Hematopoietic multipotent progenitor cell treated with erythropoietin and hydrocortisone succinate and interleukin-3 and kit ligand, for 6 days (in vitro differentiated cells): ENCODE measurements at places on chromosomes 3 and 15.

- DNase-seq: peak; percentile 12
Measured at GRCh38 chr3:12423918-12424630, 60.2 kb upstream of the TSEN2 start.

DNA sequence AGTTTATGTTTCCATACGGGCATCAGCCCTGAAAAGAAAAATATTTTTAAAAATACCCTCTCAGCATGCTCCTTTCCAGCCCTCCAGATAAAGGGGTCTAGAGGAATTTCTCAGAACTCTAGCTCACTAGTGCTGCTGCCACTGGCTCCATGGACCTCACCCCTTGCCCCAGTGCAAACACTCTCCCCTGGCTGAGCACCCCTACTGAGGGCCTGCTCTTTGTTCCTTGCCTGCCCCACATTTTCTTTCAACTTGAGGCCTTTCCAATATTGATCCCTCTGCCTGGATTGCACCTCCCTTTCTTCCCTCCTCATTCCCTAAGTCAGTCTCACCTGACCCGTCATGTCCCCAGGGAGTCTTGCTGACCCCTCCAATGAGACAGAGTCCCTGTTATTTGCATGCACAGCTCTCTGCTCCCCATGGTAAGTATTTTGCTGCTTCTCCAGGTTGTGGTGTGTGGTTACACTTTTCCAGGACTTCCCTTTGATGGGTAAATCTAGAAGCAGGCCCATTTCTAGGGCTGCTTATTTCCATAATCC, 196.5 kb downstream of the EPHB1 start:
- no peak for DNase-seq

GRCh38 chr3:189027626-189028155, 144.1 kb upstream of the TPRG1 start:
- no peak for DNase-seq

GRCh38 chr3:146469150-146470017, at the start of gene PLSCR2:
Gene PLSCR2 (minus strand): TSS chr3:146469561. CDS start chr3:146459904, 9,657 bp downstream.
- DNase-seq: peak; percentile 74

GRCh38 chr3:164040991-164041390, 1037.3 kb downstream of the SI start:
- no peak for DNase-seq

- peak; percentile 75 for DNase-seq
Measured at GRCh38 chr15:61621146-61621545, 392.0 kb upstream of the RORA start.

DNA sequence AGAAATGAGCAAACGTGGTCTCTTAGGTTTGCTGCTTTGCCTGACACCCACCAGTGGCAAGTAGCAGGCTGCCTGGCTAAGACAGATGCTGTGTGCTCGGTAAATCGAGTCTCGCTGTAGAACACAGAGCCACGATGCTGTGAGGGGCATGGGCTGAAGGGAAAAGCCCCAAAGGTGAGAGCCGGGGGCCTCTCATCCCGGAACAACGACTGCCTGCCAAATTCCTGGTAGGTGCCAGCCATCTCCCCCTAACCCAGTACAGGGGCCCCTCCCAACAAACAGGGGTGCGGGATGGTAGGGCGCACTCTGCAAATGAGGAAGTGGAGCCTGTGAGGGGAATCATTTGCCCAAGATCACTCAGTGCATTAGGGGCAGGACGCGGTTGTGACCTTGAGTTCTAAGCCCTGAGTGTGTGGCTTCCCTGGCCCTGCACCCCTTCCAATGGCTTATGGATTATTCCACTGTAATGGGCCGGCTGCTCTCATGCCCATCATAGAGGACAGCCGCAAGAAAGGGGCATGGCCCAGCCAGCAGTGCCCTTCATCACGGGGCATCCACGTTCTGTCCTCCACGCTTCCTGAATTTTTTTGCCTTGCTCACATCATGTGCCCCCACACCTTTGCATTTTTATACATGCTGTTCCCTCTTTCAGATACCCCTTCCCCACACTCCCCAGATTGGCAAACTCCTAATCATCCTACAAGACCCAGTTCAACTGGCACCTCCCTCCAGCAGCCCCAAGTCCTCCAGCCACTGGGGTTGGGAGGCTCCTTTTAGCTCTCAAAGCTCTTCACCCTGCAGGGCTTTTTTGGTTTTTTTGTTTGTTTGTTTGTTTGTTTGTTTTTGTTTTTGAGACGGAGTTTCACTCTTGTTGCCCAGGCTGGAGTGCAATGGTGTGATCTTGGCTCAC, 125.4 kb downstream of the NUP210 start:
- DNase-seq: no peak

DNA sequence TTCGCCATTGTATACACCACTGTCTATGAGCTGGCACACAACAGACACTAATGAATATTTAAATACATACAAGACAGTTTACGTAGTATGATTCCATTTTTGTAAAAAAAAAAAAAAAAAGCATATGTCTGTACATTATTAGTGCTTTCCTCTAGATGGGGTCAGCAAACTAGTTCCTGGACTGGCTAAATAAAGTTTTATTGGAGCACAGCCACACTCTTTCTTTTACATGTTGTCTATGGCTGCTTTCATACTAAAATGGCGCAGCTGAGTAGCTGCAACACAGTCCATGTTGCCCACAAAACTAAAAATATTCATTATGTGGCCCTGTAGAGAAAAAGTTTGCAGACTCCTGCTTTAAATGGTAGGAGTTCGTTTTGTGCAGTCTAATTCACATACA, 70.7 kb upstream of the FRMD4B start:
- DNase-seq: no peak

- DNase-seq: no peak
Measured at GRCh38 chr3:37041546-37042195, 48.4 kb downstream of the MLH1 start.

DNA sequence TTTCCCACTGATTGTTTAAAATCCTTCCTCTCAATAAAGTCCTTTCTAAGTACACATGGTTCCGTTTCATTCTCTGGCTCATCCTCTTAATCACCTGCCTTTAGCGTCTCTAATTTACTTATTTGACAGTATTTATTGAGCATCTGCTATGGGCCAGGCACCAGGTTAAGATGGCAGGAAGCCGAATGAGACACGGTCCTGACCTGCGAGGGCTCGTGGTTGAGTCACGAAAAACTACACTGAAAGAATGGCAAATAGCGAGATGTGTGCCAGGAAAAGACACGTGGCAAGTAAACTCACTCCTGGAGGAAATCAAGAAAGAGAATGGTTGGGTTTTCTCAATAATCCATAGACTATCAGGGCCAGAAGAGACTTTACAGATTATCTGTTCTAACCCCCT, 60.9 kb downstream of the HES1 start:
- no peak for DNase-seq

GRCh38 chr15:70186152-70186551, 88.4 kb upstream of the TLE3 start:
- no peak for DNase-seq

DNA sequence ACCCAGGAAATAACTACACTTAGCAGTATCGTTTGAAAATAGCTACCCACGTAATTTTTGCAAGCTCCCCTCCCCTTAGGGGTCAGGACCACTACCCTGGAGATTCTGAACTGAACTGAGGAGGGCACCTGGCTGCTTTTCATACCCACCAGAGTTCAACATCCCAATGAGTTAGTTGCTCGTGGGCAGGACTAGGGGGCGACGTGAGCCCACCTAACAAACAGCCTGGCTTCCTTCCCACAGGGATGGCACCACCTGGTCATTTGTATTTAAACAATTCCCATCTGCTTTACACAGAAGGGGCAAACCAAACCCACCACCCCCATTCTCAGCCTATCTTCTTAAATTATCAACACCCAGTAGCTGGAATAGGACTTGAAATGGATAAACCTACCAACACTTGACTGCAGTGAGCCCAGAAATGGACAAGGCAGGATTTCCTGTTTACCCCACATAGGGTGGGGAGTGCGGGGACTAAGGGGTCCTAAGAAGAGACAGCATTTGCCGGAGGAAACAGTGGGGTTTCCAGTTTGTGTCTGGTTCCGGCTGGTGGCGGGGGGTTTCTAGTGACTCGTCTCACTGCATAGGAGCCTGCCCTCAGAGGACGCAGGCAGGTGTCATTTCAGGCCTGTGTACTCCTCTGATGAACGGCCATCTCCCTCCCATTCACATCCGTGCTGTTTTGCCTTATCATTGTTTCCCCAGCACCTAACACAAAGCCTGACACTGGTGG, 11.6 kb upstream of the VGLL4 start:
- DNase-seq: peak; percentile 44

DNA sequence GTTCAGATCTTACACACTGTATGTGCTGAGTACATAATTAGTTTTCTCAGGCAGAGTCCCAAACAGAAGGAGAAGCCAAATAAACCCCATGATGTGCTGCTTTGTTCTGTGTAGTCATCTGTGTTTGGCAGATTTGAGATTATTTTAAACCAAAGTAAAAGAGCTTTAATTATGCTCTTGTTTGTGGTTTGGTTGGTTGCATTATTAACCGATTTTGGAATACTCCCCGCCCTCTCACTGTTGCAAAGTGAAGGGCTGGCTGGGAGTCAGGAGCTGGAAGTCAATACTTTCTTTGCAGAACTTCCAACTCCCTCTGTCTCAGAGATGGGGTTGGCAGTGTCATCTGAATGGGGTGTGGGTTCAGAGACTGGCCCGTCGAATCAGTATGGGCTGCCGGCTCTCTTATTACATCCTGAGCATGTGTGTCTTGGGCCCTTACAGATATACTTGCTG, 34.4 kb downstream of the SLCO3A1 start:
- no peak for DNase-seq

DNA sequence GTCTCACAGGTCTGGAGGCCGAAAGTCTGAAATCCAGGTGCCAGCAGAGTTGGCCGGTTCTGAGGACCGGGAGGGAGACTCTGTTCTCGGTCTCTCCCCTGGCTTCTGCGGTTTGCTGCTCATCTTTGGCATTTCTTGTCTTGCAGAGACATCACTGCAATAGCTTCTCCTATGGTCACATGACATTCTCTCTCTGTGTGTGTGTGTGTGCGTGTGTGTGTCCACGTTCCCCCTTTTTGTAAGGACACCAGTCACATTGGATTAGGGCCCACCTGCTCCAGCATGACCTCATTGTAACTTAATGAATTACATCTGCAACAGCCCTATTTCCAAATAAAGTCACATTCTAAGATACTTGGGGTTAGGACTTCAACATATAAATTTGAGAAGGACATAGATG, 12.4 kb upstream of the ATP10A start:
- DNase-seq: no peak

DNA sequence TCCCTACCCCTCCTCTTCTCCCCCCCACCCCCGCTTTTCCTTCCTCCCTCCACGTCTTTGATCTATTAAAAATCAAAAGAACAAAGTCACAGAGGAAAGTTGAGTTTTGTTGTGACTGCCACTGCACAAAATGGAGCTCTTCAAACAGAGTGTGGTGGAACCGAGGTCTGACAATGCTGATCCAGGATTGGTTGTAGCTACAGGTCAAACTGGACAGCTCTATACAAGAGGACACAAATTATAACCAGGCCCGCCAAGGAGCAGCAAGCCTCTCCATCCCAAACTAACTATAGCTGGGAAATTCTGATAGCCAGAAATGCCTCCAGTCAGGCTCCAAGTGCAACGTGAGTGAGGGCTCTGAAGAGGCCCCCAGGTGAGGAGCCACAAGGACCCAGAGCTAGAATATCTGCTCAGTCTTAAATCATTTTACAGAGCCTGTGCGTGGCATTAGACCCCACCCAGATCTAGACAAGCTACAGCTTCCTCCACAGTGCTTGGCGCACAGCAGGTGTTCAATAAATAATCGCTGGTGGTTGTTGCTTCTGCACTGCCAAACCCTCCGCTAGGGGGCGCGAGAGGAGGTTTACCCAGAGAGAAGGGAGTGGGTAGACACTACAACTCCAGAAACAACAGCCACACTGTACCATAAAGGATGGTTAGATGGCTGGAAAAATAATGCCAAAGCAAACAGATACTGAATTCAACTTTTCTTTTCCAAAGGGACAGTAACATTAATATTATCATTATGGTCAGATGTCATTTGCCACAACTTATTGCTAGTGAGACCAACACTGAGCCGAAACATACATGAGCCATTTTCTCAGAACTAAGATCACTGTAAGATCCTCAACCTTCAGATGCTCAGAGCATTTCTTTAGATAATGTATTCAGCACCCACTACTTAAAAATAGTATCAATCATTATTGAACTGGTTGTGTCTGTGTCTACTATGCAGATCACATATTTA, 44.6 kb downstream of the ZIC4 start:
- DNase-seq: peak; percentile 55

GRCh38 chr3:119990888-119991287, 103.4 kb downstream of the GSK3B start:
- no peak for DNase-seq

- no peak for DNase-seq
Measured at GRCh38 chr3:169636928-169637327, 26.6 kb downstream of the MECOM start.

- DNase-seq: peak; percentile 43
Measured at GRCh38 chr3:162780313-162780712, 1283.7 kb downstream of the OTOL1 start.

DNA sequence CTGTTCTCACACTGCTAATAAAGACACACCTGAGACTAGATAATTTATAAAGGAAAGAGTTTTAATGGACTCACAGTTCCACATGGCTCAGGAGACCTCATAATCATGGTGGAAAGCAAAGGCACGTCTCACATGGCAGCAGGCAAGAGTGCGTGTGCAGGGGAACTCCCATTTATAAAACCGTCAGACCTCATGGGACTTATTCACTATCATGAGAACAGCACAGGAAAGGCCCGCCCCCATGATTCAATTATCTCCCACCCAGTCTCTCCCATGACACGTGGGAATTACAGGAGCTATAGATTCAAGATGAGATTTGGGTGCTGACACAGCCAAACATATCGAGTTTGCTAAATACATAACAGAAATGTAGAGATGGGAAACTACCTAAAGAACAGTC, 39.5 kb upstream of the DGKG start:
- DNase-seq: no peak

- DNase-seq: no peak
Measured at GRCh38 chr3:31433679-31433992, 99.1 kb upstream of the STT3B start.

DNA sequence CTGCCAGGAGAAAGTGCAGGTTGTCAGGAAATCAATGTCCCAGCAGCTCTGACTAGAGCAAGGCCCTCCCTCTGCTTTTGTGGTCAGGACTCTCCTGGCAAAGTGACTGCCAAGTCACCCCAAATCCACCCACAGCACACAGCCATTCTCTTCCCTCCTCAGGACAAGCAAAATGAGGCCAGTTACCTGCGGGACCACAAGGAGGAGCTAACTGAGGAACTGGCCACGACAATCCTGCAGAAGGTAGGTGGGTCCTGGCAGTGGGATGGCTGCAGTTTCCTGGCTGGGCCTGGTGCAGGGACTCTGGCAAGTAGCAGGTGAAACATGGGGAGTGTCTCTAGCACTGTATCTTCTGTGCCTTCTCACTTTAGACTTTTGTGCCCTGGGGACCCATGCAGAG, 142.5 kb upstream of the EIF1B start:
- DNase-seq: no peak

- no peak for DNase-seq
Measured at GRCh38 chr3:122826278-122826677, 31.4 kb downstream of the SLC49A4 start.

- peak; percentile 72 for DNase-seq
Measured at GRCh38 chr3:151890721-151891141, 17.3 kb downstream of the SUCNR1 start.
